CD8-positive, alpha-beta T cell (primary cell): ENCODE measurements at places on chromosomes 12 and 14. TPM values are rescaled to one million over a fixed set of nuclear protein-coding genes. Genes with fewer than 3 reads are reported as not detected.

Gene CISTR
- total RNA-seq = not detected

Gene LTBP2
- 0.81 TPM for total RNA-seq

Gene KIF5A
- 0.69 TPM for total RNA-seq

Gene MTHFD1
- 14.4 TPM for total RNA-seq

Gene HPD
- not detected for total RNA-seq

Gene KNTC1
- 14.1 TPM for total RNA-seq

Gene SMOC1
- not detected for total RNA-seq

Gene PRKD1
- total RNA-seq = not detected

Gene C1S
- 1.5 TPM for total RNA-seq
